Osteocyte (in vitro differentiated cells): ENCODE measurements at places on chromosomes 4 and X.

DNA sequence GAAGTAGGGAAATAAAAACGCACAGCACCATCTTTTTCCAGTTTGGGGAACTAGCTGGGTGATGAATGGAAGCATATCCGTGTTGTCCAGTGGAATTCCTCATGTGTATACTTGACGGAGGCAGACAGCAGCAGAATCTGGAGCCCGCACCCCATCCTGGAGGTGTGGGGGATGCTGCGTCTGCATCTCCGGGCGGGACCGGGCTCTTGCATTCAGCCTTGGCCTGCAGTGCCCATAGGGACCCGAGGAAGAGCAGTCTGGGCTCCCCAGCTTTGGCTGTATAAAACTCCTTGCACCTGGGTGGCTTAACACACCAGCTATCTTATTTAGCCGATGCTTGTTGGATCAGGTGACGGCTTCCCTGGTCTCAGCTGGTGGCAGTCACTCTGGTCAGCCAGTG lies 39.7 kb upstream of the LRPAP1 start:
- no peak for DNase-seq

DNA sequence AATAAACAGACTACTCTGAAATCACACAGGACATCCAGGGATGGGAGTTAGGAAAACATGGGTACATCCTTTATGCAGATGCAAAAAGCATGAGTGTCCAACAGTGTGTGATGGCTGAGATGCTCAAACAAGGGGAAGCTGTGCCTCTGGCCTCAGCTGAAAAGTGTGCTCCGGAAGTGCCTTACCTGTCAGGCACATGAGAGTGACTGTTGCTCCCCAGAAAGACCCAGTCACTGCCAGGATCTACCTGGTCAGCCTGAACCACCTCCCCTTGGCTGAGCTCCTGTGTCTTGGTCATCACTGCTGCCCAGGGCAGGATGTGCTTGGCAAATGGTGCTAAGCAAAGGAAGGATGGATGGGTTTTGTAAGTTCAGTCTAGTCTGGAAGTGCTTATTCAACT lies 4.0 kb downstream of the PPP2R2C start:
- DNase-seq: peak; percentile 59

DNA sequence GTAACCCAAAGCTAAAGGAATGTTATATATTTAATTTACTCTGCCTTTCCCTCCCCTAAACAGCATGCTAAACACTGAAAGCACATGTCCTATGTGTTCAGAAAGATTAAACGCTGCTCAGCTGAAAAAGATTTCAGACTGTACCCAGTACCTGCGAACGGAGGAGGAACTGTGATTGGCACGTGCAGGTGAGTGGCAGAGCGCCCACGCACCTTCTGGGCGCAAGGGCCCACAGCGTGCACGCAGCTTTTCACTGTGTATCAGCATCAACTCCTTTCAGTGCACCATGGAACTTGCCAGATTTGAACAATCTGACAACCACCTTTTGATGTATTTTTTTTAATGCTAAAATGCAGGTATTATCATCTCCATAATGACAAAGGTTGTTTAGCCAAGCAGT lies 87.7 kb downstream of the RFC1 start:
- DNase-seq: no peak

- no peak for DNase-seq
Observed at GRCh38 chr4:42412251-42412650, 15.0 kb downstream of the SHISA3 start.

DNA sequence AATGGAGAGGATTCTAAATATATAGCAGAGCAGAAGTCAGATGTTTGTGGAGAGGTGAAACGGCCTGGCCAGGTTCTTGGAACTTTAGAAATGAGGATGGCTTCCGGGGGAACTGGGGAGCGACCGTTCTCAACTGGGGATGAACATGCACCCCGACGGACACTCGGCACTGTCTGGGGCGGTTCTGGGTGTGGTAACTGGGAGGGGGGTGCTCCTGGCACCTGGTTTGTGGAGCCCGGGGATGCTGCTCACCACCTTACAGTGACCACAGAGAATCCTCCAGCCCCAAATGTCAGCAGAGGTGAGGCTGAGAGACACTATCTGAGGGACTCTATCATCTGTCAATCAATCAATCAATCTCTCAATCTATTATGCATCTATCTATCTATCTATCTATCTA lies 69.0 kb upstream of the PPP2R3B start:
- no peak for DNase-seq

GRCh38 chrX:118496763-118497079 lies 1.1 kb downstream of the DOCK11 start:
- DNase-seq: no peak

DNA sequence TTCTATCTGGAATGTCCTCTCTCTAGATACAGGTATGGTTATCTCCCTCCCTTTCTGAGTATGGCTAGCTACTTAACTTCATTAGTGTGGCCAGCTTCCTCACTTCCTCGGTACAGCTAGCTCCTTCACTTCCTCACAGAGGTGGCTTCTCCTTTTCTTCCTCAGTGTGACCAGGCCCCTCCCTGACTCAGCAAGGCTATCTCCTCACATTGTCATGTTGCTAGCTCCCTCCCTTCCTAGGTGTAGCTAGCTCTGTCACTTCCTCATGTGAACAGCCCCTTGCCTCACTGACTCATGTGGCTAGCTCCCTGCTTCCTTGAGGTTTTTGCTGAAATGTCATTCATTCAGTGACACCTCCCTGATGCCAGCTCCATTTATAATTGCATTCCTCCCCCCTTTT lies 67.3 kb upstream of the DDIT4L start:
- DNase-seq: no peak

DNA sequence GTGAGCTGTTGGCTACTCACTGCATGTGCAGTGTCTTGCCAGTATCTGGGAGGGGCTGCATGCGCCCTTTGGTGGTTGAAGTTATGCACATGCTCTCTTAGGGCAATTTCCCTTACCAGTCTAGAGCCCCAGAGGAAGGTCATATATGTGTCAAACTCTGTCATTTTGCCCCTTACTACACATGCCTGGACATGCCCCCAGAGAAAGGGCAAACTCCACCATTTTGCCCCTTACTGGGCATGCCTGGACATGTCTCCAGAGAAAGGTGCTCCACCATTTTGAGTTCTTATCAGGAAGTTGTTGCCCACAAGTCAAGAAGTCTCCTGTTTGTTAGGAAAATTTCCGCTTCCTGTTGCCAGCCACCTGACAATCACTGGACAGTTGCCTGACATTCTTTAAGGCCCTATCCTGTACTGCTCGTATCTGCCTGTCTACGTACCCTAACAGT lies 56.4 kb upstream of the PLAC8 start:
- DNase-seq: no peak

GRCh38 chr4:95231681-95232080 lies 317.1 kb downstream of the UNC5C start:
- no peak for DNase-seq

DNA sequence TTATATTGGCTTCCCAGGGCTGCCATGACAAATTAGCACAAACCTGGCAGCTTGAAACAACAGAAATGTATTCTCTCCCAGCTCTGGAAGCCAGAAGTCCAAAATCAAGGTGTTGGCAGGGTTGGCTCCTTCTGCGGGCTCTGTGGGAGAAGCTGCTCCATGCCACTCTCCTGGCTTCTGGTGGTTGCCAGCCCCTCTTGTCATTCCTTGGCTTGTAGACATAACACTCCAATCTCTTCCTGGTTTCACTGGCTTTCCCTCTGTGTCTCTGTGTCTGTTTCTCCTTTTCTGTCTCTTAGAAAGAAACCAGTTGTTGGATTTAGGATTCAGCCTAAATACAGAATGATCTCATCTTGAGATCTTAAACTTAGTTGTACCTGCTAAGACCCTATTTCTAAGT lies 85.5 kb downstream of the USP46 start:
- DNase-seq: no peak

DNA sequence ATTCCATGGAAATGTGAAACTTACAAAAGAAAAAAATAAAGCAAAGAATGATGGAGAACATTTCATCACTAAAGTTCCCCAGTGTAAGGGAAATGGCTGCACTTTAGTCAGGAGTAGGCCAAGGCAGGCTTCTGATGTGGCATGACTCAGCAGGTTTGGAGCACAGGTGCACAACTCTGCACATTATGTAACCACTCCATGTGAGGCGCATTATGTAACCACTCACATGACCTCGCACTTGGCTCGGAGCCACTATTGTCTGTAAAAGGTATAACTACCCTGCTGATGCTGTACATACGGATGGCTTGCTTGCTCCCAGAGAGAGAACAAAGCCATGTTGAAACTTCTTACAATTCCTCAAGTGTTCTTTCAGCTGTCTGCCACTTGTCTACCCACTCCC lies 727.6 kb downstream of the TRAM1L1 start:
- DNase-seq: no peak

- DNase-seq: no peak
Observed at GRCh38 chr4:134540588-134540987, 339.0 kb upstream of the PABPC4L start.

- DNase-seq: no peak
Observed at GRCh38 chr4:15598644-15599043, 56.5 kb downstream of the FBXL5 start.

- no peak for DNase-seq
Observed at GRCh38 chr4:76615999-76616398, 181.0 kb downstream of the SHROOM3 start.

- DNase-seq: no peak
Observed at GRCh38 chrX:124488412-124489161, 142.2 kb downstream of the SH2D1A start.

GRCh38 chr4:37737466-37737865 lies 51.3 kb upstream of the RELL1 start:
- DNase-seq: no peak

DNA sequence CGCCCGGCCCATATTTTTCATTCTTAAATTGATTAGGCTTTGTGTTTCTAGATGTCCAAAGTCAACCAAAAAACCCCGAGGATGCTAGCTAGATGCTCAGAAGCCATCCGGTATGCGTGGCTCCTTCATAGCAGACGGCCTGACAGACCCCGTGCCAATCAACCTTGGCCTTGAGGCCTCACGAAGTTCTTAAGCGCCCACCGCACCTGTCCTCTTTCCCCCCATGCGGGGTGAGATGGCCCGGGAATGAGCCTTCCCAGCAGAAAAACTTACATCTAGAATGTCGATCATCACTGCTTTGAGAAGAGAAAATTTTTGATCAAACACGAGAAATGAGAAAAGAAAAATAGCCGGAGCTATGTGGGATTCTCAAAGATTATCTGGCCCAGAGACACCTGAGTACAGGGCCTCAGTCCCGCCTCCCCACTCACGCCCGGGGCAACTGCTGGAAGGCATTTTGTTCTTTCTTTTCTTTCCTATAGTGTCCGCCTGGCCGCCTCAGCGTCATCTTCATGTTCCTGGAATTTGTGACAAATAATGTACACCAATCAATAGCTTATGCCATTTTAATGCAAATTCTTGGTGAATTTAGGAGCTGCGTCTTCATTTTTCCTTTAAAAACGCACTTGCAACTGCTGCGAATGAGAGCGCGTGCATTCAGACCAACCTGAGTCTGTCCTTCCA lies 1.6 kb upstream of the NAT8L start:
- no peak for DNase-seq

DNA sequence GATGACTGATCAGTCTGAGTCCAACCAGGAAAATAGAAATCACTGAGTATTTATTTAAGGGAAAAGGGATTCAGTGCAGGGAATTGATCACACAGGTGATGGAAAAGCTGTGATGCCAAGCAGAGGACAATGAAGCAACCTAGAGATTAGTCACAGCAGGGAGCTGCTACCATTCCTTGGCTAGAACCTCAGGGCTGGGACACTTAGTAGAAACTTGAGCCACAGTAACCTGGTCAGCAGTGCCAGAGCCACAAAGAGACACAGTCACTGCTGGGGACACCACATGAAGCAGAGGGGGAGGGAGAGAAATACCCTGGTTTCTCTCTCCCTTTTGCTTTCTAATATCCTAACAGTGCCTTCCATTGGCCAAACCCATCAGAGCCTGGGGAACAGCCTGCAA lies 38.7 kb downstream of the RTL9 start:
- DNase-seq: no peak

- DNase-seq: no peak
Observed at GRCh38 chr4:77599378-77599777, 6.2 kb upstream of the CXCL13 start.

GRCh38 chr4:169870507-169870906 lies 112.8 kb upstream of the HPF1 start:
- no peak for DNase-seq

DNA sequence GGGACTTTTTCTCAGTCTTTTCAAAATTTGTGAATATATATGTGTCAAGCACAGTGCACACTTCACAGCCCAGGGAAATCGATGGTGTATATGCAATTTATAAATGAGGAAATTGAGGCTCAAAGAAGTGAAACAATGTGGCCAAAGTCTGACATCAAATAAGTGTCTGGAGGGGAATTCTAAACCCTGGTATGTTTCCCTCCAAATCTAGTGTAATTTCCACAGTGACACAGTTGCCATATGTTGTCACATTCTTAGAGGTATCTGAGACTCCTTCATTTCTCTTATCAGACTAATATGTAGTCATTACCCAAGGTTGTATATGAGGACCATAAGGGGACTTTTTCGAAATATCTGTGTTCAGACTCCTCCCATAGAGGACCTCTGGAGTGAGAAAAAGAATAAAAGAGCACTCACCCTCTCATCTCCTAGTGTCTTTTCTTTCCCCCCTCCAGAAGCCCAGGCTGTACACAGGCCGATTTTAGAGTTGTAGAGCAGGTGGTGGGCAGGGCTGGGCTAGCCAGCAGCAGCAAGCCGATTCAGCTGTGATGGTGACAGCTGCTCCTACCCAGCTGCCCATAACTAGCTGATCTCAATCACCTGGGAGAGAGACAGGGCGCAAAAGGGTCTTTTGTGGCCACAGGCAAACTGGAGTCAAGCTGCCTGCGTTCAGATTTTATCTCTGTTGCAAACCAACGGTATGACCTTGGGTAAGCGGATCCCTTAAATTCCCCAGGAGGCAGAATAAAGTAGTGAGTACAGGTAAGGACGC lies 55.1 kb downstream of the CLCN5 start:
- DNase-seq: no peak

GRCh38 chrX:116756958-116757357 lies 294.2 kb upstream of the CT83 start:
- DNase-seq: no peak

- DNase-seq: no peak
Observed at GRCh38 chrX:19889582-19890342, 2.4 kb upstream of the SH3KBP1 start.

GRCh38 chrX:151789179-151789800 lies 54.7 kb downstream of the CNGA2 start:
- DNase-seq: peak; percentile 65

- DNase-seq: no peak
Observed at GRCh38 chrX:15087747-15088146, 182.1 kb downstream of the ASB9 start.

- no peak for DNase-seq
Observed at GRCh38 chr4:67371615-67372014, 173.7 kb downstream of the CENPC start.

GRCh38 chr4:26826721-26827120 lies 33.9 kb upstream of the STIM2 start:
- no peak for DNase-seq
